ENCODE measurements at places on chromosomes 6 and 20.
A peak's percentile ranks its signal among the peaks of the same experiment; 100 is the strongest.

GRCh38 chr6:43749461-43749860 lies 20.6 kb upstream of the VEGFA start:
- no peak for DNase-seq

DNA sequence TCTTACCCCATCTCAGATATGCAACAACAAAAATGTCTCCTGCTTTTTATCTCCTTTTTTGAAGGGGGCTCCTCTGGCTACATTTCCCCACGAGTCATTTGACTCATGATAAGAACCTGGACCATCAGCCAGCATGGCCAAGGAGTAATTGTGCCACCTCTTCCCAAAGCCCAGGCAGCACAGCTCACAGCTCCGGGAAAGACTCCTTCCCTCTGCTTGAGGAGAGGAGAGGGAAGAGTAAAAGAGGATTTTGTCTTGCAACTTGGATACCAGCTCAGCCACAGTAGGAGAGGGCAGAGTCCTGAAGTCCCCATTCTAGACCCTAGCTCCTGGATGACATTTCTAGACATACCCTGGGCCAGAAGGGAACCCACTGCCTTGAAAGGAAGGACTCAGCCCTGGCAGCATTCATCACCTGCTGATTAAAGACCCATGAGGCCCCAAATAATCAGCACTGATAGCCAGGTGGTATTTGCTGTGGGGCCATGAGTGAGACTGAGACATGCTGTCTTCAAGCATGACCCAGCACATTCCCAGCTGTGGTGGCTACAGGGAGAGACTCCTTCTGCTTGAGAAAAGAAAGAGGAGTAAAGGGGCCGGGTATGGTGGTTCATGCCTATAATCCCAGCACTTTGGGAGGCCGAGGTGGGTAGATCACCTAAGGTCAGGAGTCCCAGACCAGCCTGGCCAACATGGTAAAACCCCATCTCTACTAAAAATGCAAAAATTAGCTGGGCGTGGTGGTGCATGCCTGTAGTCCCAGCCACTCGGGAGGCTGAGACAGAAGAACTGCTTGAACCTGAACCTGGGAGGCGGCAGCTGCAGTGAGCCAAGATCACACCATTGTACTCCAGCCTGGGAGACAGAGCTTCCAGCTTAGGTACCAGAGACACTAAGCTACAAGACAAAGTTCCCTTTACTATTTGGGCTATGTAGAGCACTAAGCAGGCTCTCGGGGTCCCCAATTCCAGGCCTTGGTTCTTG lies 28.1 kb downstream of the NCOA6 start:
- DNase-seq = no peak

DNA sequence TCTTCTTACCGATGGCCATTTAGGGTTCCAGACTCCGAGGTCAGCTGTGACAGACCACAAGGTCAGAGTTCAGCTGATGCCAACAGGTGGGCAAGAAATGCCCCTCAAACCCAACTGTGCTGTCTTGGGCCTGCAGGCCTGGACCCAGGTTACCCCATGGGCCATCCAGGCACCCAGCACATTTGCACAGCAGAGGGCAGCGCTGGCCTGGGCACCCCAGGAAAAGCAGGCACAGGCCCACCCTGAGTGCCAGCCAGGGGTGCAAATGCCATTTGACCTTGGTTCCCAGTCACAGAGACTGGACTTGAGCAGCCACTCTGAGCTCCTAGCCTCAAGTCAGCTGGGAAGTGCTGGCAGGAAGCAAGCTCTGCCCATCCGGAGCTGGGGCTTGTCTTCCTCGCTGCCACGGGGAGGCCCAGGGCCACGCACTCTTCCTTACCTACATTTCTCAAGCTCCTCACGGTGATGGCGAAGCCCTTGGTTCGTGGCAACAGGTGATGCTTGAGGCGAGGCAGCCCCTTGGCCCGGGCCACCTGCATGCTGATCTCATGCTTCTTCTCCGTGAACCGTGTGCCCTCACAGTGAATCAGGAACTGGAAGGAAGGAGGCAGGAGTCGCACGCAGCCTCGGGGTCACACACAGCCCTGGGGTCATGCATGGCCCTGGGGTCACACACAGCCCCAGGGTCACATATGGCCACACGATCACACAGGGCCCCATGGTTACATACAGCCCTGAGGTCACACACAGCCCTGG lies 120.8 kb downstream of the AGPAT4 start:
- DNase-seq = no peak

DNA sequence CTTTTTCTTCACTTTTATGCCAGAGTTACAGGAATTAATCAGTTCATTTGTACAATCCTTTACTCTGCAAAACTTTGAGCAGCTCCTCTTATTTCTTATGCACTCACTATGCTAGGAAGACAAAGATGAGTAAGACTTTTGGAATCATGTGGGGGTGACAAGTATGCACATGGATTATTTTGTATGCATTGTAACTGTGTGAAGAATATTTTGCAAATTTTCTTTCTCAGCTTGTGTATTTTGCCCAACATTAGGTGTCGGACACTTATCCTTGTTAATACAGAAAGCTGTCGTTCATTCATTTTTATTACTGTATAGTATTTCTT lies 88.6 kb downstream of the PPP1R14C start:
- DNase-seq = no peak

- DNase-seq = no peak
Measured at GRCh38 chr6:64225503-64225902, 589.9 kb downstream of the PHF3 start.

DNA sequence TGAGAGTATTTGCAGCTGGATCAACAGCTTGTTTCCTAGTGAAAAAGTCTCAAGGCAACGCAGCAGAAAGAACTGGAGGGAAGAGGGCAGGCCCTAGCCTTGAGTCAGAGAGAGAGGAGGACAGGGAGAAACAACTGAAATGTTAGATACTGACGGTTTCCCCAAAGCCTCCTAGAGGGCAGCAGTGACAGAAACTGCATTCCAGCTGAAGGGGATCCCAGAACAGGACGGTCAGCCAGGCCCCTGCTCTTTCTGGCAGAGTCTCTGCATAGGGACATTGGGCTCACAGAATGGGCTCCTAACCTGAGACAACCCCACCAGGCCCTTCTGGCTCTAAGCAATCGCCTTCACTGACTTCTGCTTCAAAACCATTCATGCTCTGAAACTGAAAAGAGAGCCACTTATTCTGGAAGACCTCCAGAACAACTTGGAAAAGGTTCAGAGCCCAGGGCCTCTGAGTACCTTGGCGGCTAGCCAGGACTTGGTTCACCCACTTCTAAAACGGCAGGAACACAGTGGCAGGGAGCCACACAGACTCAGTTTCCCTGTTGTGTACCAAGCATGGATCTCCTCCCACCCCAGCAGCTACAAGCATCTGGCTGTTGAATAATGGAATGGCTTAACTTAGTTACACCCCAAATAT lies 72.9 kb downstream of the PSMB1 start:
- peak; percentile 29 for DNase-seq
